ENCODE measurements at places on chromosomes 6 and 20.

DNA sequence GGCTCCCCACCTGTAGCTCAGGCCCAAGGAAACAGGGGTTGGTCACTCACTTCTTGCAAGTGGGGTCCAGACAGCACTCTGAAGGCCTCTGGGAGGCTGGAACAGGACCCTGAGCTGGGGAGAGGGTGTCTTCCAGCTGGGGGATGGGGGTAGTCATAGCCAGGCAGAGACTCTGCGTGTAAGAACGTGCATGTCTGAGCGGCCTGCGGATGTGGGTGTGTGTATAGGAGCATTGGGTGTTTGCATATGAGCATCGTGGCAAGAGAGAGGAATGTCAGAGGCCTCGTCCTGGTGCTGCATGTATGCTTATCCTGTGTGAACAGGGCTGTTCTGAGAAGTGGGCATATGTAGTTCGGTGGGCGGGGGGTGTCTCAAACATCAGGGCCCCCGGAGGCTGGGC lies 12.1 kb downstream of the BPIFB3 start:
- DNase-seq, result no peak

DNA sequence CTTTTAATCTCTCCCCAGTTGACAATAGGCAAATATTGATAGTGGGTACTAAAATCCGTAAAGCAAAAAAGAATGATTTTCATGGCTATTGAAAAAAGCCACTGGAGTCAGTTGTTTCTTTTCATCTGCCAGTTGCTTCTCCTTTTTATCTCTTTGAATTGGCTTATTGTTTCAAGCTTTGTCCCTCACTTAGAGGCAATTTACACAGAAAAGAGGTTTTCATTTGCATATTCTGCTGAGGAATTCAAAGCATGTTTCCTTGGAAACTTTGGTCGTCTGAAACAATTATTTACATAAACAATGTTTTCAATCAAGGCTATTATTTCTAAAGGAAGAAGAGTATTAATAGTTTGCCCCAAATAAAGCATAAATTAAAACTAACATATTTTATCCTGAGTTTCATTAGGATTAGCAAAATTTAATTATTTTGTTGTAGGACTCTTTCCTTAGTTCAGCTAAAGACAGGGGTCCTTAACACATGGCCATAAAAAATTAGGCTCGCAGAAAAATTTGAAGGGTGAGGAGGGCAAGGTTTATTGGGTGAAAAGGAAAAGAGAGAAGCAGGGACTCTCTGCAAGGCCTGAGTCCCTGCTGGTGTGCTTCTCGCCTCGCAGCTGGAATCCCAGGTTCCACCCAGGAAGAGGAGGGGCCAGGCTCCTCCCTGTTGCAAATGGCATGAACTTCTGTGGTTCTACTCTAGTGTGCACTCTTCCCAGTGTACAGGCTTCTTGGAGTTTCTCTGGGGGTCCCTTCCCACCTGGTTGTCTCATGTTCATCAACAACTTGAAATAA lies 138.8 kb upstream of the LAMA2 start:
- DNase-seq, result peak; percentile 7

- no peak for DNase-seq
These were observed 29.5 kb downstream of the MTHFD1L start for GRCh38 chr6:150894935-150895552.

DNA sequence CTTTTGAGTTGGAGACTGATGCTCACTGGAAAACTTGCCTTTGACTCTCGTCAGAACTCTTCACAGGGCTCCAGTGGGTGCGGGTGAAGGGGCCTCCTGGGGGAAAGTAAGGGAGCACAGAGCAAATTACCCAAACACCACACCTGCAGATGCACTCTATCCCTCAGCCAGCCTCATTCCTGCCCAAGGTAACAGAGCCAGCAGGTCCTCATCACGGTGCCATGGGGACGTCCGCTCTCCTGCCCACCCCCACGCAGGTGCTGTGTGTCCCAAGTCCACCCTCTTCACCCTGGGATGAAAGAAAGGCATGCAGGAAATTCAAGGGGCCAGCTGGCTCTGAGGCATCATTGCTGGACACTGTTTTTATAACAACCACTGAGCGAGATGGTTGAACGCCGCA lies 269.0 kb downstream of the SMOC2 start:
- DNase-seq, result no peak

DNA sequence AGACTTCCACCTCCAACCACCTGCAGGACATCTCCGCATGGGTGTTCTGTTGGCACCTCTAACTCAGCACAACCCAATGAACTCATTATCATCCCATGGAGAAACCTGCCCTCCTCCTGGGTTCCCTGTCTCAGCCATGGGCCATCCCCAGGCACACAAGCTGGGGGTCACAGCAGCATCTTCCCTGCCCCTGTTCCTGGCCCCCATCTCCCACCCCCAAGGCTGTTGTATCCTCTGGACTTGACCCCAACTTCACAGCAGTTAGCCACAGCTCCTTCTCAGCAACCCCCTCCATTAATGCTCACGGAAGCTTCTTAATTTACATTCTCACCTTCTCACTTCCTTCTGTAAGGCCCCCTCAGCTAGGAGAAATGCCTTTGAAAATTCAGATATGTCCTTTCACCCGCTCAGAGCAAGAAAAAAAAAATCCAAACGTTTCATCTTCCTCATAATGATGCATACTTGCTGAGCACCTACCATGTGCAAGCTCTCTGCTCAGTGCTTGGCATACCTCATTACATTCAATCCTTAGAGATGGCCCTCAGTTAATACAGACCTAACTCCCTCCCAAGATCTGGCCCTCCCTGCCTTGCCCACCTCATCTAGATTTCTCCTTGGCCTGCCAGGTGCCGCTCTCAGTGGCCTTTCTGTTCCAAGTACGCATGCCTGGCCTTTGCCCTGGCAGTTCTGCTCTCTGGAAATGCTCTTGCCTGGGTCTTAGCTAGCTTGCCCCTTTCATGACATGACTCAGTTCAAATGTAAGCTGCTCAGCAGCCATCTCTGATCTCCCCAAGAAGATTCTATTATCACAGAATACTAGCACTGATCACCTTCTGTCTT lies 2.5 kb upstream of the NELFCD start:
- DNase-seq, result no peak

- no peak for DNase-seq
These were observed 2.9 kb downstream of the WFDC12 start for GRCh38 chr20:45121388-45121787.

DNA sequence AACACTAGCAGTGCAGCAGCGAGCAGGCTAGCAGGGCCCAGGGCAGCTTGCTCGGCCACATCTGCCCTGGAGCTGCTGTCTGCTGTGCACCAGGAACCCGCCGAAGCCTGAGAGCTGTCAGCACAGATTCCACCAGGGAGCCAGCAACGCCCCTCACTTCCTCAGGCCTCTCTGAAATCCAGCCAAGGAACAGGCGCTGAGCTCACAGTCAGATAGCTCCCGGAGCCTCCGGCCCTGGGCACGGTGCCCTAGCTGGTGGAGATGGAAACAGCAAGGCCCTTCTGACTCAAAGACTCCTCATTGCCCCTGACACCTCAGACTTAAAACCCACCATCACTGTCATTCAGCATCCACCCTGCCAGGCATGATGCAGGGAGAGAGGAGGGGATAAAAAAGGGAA lies 839.4 kb downstream of the MAFB start:
- DNase-seq, result peak; percentile 44

GRCh38 chr6:55902796-55903195 lies 27.4 kb upstream of the BMP5 start:
- no peak for DNase-seq

GRCh38 chr20:57891014-57891413 lies 181.2 kb upstream of the PMEPA1 start:
- DNase-seq, result no peak

- DNase-seq, result no peak
These were observed 34.1 kb downstream of the SERPINB1 start for GRCh38 chr6:2807342-2808090.

DNA sequence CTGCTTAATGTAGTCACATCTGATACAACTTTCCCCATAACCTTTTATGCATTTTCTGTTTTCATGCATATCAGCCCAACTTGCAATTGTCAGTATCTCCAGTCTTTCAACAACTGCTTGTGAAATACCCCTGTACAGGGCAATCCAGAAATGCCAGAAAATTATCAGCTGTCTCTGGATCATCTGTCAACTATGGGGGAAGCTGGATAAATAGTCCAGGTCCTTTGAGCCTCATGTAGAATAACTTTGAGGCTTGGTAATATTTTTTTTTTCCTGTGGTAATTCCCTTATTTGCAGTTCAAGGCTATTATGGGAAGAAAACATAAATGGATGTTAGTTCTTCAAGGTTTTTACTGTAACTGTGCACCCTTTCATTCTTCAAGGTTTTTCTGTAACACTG lies 6.2 kb downstream of the DEFB125 start:
- DNase-seq, result no peak

DNA sequence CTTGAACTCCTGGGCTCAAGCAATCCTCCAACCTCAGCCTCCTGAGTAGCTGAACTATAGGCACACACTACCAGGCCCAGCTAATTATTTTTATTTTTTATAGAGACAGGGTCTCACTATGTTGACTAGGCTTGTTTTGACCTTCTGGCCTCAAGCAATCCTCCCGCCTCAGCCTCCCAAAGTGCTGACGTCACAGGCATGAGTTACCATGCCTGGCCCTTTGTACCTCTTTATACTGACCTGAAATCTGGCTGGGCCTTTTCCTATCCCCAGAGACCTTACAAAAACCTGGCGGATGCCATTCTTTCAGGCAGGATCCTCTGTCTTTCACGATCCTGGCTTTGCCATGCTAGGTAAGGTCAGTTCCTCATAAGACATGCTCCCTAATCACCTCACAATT lies 11.5 kb downstream of the WFDC3 start:
- no peak for DNase-seq

DNA sequence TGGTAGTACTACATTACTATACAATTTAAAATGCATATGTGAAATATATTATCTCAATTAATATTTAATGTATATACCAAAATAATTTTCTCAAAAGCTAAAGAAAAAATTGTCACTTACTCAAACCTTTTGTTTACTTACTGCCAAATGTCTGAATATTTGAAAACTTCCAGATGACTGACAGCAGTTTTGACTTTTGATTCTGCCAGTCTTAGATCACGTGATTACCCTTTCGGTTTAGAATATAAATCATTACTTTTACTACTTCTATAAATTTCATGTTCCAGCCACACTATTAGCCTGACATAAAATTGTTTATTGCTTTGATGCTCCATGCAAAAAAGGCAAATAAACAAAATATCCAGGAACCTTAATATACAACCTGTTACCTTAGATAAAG lies 680.7 kb upstream of the ID4 start:
- DNase-seq, result no peak

DNA sequence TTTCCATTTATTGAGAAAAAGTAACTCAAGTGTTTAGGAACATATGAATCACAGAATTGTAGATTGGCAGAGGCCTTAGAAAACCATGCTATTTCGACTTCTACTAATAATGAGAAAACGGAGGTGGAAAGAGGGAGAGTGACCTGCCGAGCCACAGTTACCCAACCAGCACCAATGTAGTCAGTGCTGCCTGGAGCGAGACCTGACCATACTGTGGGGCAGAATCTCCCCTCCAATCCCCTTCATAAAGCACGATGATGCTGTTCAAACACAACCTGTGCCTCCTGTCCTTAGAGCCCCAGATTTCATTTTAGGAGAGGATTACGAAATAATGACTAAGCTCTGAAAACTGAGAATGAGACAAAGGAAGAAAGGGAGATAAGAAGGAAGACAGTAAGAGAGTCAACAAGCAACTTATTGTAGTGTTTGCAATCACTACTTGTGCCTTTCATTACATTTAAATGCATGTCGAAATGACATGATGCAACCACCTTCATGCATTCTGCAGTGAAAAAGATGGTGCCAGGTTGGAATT lies 70.6 kb downstream of the ATXN1 start:
- peak; percentile 49 for DNase-seq

- peak; percentile 4 for DNase-seq
These were observed 69.7 kb downstream of the EFHC1 start for GRCh38 chr6:52489881-52490280.

DNA sequence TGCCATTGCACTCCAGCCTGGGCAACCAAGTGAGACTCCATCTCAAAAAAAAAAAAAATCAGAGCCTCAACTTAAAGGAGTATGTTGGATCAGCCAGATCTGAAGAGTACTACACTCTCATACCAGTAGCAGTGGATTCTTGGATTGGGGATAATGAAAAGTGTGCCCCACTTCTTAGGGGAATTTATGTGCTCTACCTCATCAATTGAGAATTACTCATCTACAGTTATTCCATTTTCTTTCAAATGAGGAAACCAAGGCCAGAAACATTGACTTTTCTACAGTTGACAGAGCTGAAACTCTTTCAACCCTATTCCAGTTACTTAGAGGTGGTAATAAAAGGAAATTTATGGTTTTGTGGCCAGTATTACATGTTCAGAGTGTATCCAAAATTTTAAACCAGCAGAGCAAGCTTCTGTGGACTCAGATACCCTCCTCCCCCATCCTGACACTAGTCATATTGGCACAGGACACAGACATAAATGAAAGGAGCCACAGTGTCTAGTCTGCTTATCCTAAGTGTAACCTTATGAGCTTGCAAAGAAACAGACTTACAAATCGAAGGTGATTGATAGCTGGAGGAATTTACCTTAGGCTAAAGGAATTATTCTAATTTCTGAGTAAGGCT lies 51.2 kb downstream of the ORC3 start:
- no peak for DNase-seq
